Left lung (tissue), 14 donors: ENCODE measurements at places on chromosomes 4 and X. TPM values are rescaled to one million over a fixed set of nuclear protein-coding genes. Genes with fewer than 3 reads are reported as not detected.
A peak's percentile ranks its signal among the peaks of the same experiment; 100 is the strongest.

Gene ITGB1BP2
- polyA plus RNA-seq, result 2.9 TPM

Gene KLHL4
- polyA plus RNA-seq, result 6.3 TPM

Gene HMGN5
- 25.4 TPM for polyA plus RNA-seq

Gene CRMP1
- 76.2 TPM for polyA plus RNA-seq

Gene RAB33A
- 0.44 TPM for polyA plus RNA-seq

Gene FRAS1
- polyA plus RNA-seq, result 37.8 TPM

Gene IRS4
- polyA plus RNA-seq, result 1.3 TPM

Gene PPP2R2C
- 0.31 TPM for polyA plus RNA-seq

Gene SMARCA1
- polyA plus RNA-seq, result 143 TPM

GRCh38 chrX:17443556-17443955, 68.6 kb downstream of the NHS start:
- no peak for DNase-seq

- no peak for DNase-seq
These were observed 24.4 kb upstream of the PDE5A start for GRCh38 chr4:119652998-119653397.

- DNase-seq, result no peak
These were observed 401.9 kb upstream of the NDST4 start for GRCh38 chr4:115515366-115515765.

GRCh38 chrX:153468008-153468580, 2.3 kb downstream of the HAUS7 start:
- DNase-seq, result no peak

- no peak for DNase-seq
These were observed 282.9 kb downstream of the RAB28 start for GRCh38 chr4:13201241-13201640.

- no peak for DNase-seq
These were observed 1454.7 kb upstream of the IGFBP7 start for GRCh38 chr4:58564695-58565475.

- no peak for DNase-seq
These were observed 19.0 kb upstream of the GLUD2 start for GRCh38 chrX:121028419-121028818.

- no peak for DNase-seq
These were observed 184.5 kb downstream of the ARHGAP10 start for GRCh38 chr4:147916351-147916750.

DNA sequence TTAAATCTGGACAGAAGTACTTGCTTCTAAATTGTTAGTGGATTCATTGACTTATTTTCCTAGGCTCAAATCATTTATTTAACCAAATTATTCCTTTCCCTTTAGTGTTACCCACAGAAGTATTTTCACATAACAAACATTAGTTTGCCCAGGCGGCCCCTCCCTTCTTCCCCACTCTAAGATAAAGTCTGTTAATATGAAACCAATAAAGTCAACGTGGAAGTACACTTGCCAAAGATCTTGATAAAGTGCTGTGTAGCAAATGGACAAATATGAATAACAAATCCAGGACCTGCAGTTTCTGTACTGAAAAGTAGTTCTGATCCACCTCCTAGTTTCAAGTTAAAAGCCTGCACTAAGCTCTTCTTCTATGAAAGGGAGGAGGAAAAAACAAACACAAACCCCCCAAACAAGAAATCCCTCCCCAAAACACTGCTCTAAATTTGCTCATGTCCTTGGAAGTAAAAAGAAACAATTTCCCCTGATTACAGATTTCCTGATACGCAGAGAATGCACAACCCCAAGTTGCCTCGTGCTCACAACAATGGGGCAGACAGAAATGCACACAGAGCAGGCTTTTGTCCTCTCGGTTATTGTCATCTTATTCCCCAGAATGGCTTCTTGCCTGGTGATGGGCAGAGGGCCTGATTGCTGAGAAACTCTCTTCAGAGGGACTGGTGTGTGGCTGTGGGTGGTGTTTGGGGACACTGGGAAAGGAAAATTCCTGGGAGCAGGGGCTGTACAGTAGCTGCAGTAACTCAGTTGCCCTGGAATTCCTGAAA, 23.2 kb downstream of the TMSB4X start:
- DNase-seq, result no peak

DNA sequence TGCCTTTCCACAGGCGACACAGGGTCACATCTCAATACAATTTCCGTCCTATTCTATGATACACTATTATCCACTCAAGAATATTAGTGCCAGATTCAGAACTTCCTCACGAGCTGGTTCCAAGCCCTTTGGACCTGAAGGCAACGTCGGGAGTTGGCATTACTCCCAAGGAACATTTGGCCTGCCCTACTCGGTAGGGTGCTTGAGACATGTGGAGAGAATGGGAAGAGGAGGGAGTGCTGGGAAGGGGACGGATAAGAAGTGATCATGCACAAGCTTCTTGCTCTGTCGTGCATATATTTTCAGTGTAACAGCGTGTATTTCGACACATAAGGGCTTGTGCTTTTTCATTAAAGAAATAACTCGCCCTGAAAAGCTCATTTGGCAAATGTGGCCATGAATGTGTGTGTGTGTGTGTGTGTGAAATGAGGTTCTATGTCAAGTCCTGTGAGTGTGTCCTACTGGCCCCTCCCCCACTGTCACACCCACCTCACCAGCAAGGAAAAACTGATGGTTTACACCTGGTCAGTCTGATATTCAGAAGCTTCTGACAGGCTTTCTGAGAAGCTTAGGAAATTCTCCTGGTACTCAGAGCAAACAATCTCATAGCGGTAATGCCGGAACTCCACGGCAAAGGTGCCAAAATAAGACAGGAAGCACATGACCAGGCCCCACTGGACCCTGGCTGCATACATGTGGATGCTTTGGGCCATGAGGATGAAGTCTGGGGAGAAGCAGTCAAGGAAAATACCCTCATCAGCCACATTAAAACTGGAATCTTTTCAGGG, 54.8 kb downstream of the ENOPH1 start:
- DNase-seq, result no peak

DNA sequence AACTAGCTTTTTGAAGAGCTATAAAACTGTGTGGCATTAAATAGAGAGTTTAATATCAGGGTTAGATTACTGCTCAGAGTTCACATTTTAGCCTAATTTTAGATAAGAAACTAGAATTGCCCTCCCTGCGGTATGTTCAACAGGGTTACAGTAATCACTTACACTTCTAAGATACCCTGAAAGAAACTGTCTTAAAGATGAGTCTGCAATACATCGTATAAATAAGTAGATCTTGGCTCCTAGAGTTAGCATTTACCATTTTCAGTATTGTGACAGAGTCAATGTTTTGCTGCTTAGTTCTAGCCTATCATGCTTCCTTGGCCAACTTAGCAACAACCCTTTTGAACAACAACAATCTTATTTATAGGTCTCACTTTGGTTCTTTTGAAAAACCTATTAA, 217.8 kb upstream of the NDST4 start:
- DNase-seq, result no peak

GRCh38 chrX:133473451-133473850, 58.2 kb upstream of the GPC4 start:
- DNase-seq, result no peak

GRCh38 chr4:3215733-3216132, 33.2 kb upstream of the MSANTD1 start:
- no peak for DNase-seq

- DNase-seq, result no peak
These were observed 39.9 kb downstream of the SH3BGRL start for GRCh38 chrX:81241753-81242152.

DNA sequence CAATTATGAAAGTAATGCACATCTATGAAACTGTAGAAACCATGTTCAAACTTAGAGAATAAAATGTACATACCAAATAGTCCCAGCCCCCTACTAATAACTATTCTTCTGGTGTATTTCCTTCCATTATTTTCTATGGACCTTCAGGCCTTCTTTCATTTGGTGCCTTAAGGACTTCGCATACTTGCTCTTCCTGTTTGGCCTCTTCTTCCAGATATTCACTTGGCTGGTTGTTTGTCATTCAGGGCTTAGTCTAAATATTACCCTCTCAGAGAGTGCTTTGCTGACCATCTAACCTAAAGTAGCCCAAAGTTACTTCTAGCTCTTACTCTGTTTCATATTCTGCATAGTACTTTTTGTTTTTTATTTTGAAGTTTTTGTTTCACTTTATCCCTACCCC, 70.3 kb upstream of the ARMCX2 start:
- peak; percentile 1 for DNase-seq

DNA sequence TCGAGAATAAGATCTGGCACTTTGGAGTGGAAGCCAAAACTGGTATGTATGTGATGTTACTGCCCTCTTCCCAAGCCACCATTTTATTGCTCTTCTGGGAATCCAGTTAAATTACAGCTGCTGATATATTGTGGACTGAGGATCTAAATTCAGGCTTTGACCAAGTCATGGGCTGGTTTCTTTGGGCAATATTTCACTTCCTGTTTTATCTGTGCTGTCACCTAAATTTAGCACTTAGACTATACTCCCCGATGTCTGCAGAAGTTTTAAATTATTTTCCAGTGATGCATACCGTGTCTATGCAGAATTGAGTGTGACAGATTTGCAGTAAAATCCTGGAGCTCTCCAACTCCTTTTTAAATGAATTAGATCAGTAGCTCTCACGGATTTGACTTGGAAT, 100.0 kb downstream of the TEX13A start:
- DNase-seq, result no peak

DNA sequence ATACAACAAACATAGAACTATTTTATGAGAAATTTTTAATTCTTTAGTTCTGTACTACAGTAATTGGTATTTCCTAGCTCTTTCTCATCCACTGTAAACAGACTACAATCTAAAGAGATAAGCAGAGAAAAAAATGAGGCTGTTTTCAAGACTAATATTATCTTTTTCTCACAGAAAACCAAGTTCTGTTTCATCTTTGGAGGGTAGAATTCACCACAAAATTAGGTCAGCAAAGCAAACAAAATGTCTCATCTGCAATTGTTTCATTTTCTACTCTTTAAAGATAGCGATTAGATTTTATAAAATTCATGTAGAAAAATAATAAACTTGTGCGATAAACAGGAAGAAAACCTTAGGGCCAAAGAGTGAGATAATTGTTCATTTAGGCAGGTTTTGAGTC, 10.8 kb downstream of the APOO start:
- DNase-seq, result no peak

DNA sequence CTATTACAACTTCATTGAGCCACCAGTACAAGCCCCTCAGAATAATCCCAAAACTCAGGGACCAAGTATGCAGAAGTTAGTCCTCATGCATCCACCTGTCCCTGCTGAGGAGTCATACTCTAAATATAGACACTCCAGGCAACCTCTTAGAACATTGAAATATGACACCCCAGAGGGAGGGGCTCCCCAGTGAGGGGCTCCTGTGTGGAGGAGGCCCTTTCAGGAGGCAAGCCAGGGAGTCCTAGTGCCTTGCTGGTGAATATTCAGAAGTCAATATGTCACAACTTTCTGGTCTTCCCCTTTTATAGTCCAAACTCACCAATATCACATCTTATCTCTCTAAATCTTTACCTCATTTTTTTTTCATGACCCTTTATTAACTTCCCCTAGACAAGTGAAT, 1.6 kb upstream of the ARMCX6 start:
- DNase-seq, result no peak

- no peak for DNase-seq
These were observed 66.5 kb downstream of the EFNB1 start for GRCh38 chrX:68895341-68895755.

DNA sequence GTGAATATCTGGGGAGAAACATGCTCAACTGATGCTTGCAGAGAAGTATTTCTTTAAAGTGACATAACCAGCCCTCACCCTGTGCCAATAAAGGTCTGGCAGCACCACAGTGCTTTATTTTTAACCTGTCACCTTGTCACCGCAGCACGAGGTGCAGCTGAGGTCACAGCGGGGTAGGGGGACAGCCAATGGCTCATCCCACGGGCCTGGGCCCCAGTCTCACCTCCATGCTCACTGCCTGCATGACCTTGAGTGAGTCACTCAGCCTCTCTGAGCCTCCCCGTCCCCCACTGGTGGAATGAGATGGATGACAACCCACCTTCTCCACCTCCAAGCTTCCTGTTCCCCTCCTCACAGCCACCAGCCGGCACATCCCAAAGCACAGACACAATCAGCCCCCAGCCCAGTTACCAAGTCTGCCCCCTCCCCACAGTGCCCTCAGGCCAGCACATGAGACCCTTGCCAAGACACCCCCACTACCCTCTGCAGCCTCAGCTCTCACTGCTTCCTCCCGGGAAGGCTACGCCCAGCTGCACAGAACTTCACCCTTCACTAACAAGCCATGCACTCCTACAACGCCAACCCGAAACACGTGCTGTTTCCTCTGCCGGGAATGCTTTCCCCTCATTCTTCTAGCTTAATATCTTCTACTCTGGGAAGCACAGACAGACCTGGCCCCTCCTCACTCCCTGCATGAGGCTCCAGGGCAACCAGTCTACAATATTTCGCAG, 24.9 kb upstream of the MAN2B2 start:
- DNase-seq, result no peak

DNA sequence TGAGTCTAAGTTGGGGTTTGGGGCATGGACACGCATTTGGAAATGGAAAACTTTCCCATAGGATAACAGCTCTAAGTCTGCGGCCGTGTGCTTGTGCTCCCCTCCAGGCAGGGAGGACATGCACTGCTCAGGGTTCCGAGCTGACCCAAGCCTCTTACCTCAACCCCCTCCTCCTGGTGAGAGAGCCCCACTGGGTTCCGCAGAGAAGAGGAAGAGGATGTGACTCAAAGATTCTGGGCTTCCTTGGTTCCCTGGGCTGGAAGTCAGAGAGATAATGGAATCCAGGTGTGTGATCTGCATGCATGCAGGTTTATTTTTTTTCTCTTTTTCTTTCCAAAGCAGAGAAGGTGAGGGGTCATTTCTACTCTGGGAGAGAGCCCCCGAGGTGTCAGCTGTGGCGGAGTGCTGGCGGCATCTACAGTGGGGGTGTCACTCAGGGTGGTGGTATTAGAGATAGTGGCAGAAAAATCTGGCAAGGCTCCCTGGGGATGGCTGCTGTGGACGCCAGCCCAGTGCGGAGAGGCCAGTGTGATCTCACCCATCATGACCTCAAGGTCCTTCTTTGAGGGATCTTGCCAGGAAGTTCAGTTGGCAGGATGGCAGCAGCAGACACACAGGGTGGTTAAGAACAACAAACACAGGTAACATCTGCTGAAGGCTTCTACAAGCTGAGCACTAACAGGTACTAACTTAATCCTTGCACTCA, 168.7 kb upstream of the HAND2 start:
- DNase-seq, result no peak

DNA sequence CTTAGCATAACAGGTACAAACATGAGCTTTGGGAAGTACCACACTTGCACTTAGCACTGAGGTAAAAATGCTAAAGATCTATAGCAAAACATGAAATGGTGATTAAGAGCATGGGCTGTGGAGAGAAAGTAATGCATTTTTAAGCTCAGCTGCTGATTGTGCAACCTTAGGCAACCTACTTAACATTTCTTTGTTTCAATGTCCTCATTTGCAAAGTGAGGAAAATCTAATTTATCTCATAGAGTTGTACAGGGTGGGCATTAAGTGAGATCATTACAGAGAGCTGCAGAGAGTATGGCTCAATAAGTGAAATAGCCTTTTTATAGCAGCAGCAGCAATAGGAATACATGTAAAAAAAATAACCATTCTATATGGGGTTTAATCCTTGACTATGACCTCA, 87.0 kb downstream of the PAK3 start:
- no peak for DNase-seq

- DNase-seq, result peak; percentile 79
These were observed 3.3 kb upstream of the NKX3-2 start for GRCh38 chr4:13547485-13548041.
